ENCODE measurements at places on chromosomes 2 and 18.

- peak; percentile 65 for DNase-seq
- peaks cover 16% of the 10 kb centered on the region for H3K4me1 ChIP-seq
- no peaks in the 10 kb centered on the region for H3K27me3 ChIP-seq
- no peak overlapping the region for H3K4me3 ChIP-seq
- peaks cover 2% of the 10 kb centered on the region for H3K36me3 ChIP-seq
- peak overlapping the region; percentile 46 for H3K27ac ChIP-seq
Observed at GRCh38 chr18:48833701-48834412, 116.9 kb downstream of the SMAD7 start.

GRCh38 chr18:23171581-23172156, 36.4 kb downstream of the CABLES1 start:
- DNase-seq: no peak
- no peaks in the 10 kb centered on the region for H3K36me3 ChIP-seq
- no peak overlapping the region for H3K4me3 ChIP-seq
- H3K27me3 ChIP-seq: no peaks in the 10 kb centered on the region
- H3K27ac ChIP-seq: no peak overlapping the region

DNA sequence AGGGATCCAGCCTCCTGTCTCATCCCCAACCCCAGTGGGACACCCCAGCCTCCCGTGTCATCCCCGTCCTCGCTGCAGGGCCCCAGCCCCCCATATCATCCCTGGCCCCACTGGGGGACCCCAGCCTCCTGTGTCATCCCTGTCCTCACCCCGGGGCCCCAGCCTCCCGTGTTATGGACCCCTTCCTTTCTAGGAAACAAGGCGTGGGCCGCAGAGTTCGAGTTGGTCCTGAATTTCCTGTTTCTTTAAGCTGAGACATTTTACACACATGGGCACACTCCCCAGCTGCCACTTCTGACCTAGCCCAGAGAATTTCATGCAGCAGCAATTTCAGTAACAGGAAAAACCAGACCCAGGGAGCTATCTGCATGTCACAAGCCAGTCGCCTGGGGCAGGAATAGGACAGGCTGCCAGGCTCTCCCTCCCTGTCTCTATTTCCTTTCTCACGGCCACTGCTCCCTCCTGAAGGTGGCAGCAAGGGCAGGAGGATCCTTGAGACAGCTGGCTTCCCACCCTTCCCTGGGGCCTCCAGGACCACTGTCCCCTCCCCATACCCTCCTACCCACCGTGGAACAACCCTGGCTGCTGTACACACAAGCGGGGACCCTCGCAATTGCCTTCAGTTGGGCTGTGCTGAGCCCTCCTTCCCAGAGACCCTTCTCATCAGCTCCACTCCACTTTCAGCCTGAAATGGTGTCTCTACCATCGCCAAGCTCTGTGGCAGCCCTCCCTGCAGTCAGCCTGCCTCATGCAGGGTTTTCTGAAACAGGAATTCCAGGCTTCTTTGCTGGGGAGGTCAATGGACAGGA, 141.9 kb upstream of the ID2 start:
- no peaks in the 10 kb centered on the region for H3K36me3 ChIP-seq
- H3K4me3 ChIP-seq: no peak overlapping the region
- H3K4me1 ChIP-seq: peaks cover 7% of the 10 kb centered on the region
- DNase-seq: no peak
- H3K27ac ChIP-seq: no peak overlapping the region
- H3K27me3 ChIP-seq: no peaks in the 10 kb centered on the region

DNA sequence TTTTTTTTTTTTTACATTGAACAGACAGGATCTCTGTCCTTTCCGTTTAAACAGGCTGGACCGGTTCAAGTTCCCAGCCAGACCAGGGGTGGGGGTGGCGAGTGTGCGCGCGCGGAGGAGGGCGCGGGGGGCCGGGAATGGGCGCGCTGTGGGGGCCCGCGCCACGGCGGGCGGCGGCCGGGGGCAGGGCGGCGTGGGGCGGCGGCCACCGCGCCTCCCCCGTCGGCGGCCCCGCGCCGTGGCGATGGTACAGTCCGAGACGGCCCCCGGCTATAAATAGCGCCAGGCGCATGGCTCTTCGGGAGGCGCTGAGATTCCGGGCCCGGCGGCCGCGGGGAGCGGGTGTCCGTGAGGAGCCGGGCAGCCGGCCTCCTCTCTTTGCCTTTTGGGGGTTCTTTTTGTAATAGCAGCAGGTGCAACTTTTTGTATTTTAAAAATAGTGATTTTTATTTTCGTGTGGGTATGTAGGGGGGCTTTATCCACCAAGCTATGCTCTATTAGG, 430 bp upstream of the CELF4 start:
- no peak overlapping the region for H3K4me3 ChIP-seq
- no peaks in the 10 kb centered on the region for H3K36me3 ChIP-seq
- no peaks in the 10 kb centered on the region for H3K4me1 ChIP-seq
- peaks cover 25% of the 10 kb centered on the region for H3K27me3 ChIP-seq
- no peak overlapping the region for H3K27ac ChIP-seq

DNA sequence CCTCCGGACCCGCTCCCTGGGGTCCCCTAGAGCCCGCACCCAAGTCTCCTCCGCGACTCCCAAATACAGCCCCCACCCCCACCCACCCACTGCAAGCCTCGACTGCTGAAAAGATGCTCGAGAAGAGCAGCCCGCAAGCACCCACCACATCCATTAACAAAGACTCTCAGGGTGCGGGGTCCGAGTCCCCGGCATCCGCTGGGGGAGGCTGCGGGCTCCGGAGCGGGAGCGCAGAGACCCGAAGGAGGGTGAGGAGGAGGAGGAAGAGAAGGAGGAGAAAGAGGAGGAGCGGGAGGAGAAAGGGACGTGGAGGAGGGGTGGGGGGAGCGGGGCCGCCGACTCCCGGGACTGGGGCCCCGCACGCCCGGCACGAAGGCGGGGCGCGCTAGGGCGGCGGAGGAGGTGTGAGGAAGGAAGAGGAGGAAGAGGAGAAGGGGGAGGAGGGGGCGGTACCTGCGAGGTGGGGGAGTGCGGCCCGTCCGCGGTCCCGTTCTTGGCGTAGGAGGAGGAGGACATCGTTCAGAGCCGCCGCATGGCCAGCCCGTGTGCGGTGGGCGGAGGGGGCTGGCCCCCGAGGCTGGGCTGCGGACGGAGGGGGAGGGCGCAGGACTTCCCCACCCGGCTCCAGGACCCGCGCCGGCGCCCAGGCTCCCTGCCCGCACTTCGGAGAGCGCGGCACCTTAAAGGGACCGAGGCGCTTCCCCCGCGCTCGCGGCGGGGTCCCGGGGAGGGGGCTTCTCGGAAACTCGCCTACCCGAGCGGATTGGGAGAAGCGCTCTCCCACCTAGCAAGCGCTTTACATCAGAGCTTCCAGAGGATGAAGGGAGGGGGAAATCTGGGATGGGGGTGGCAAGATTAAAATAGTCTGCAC, at the start of gene CACNB4:
TSS of gene CACNB4 (minus strand) at position 549 of the 871 bp plus-strand sequence.
- peaks cover 23% of the 10 kb centered on the region for H3K27me3 ChIP-seq
- H3K36me3 ChIP-seq: no peaks in the 10 kb centered on the region
- no peak for DNase-seq

GRCh38 chr18:63287691-63288220, 31.8 kb downstream of the BCL2 start:
- no peaks in the 10 kb centered on the region for H3K4me1 ChIP-seq
- no peak overlapping the region for H3K4me3 ChIP-seq
- no peak overlapping the region for H3K27ac ChIP-seq
- DNase-seq: no peak
- no peaks in the 10 kb centered on the region for H3K27me3 ChIP-seq

All from fibroblast of lung (primary cell).